Activated T-cell treated with anti-CD3 and anti-CD28 coated beads, Interleukin-2, amount 50 U/mL, for 4 hours (primary cell): ENCODE measurements at places on chromosomes 7 and 10. TPM values are rescaled to one million over a fixed set of nuclear protein-coding genes. Genes with fewer than 3 reads are reported as not detected.

GRCh38 chr7:2248984-2249694 lies 7.1 kb downstream of the NUDT1 start:
- no peak for DNase-seq

RET gene
- 0.41 TPM for total RNA-seq

GRCh38 chr7:42035210-42035609 lies 201.8 kb downstream of the GLI3 start:
- DNase-seq, result no peak

DNA sequence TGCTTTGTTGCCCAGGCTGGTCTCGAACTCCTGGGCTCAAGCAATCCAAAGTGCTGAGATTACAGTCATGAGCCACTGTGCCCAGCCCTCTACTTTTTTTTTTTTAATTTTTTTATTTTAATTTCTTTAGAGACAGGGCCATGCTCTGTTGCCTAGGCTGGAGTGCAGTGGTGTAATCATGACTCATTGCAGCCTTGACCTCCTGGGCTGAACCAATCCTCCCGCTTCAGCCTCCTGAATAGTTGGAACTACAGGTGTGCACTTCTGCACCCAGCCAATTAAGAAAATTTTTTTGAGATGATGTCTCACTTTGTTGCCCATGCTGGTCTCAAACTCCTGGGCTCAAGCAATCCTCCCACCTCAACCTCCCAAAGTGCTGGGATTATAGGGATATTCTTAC lies 528.6 kb downstream of the GATA3 start:
- no peak for DNase-seq

DNA sequence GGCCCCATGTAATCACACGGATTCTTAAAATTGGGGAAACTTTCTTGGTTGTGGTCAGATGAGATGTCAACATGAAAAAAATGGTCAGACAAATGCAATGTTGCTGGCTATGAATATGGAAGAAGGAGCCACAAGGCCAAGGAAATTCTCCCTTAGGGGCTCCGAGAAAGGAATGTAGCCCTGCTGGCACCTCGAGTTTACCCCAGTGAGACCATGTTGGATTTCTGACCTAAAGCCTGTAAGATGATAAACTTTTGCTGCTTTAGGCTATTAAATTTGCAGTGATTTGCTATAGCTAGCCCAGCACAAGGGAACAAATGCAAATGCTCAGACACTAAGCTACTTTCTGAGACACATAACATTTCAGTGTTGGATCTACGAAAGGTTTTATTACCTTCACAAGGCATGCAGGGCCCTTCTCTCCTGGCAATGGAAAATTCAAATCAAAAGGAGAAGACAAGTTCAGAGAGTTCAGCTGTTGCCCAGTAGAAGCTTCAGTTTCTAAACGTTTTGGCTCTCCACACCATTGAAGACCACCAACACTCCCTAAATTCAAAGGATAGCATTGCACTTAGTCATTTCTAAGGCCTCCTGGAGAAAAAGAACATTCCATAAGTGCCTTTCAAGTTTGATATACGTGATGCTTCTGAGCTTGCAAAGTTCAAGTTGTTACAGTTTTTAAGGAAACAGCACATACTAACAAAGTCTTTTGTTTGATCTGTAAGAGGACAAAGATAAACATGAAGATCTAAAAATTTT lies 23.4 kb downstream of the MCMBP start:
- DNase-seq, result no peak

ECD gene
- total RNA-seq, result 37.4 TPM

WNT2 gene
- not detected for total RNA-seq

DNA sequence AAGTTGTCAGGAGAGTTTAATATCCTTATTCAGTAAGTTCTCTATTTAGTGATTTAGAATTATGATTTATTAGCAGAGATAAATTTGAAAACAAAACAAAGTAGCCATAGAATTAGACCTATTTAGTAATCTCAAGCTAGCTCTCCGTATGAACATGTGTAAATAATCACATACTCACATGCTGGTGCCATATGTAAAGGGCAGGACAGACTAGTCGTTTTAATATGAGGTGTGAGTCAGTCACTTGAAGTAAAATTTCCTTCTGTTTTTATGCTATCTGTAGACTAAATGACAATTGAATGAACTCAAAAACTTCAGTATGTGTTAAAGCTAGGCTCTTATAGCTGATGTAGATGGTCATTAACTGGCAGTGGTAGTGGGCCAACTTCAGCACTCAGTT lies 67.1 kb downstream of the WAC start:
- DNase-seq, result no peak

DNA sequence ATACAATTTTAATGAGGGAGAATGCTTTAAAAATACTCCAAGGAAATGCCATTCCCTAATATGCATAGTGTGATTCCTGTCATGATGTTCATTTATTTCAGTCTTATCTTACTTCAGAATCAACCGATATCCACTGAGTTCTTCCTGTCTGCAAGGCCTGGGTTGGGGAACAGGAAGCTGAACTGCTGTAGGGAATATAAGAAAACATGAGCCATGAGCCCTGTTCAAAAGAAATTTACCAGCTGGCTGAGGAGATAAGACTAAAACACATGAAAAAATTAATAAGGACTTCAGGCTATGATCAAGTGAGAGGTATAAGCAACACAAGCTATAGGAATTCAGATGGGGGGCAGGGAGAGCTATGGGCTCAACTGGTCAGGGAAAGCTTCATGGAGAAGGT lies 184.7 kb downstream of the PLPP4 start:
- DNase-seq, result no peak

GSAP gene
- 1.8 TPM for total RNA-seq
